ENCODE measurements at places on chromosomes 4 and X. TPM values are rescaled to one million over a fixed set of nuclear protein-coding genes. Genes with fewer than 3 reads are reported as not detected.

Gene GUCY1B1
- total RNA-seq = 2.3 TPM

Gene HERC5
- total RNA-seq = 1.3 TPM

Gene PABPC4L
- 0.86 TPM for total RNA-seq

Gene FHDC1
- total RNA-seq = 0.91 TPM

Gene PRKX
- 5.5 TPM for total RNA-seq

All from articular chondrocyte of knee joint (primary cell).